ENCODE measurements at places on chromosomes 3 and 15. TPM values are rescaled to one million over a fixed set of nuclear protein-coding genes. Genes with fewer than 3 reads are reported as not detected.

FRMD4B gene
- 59.6 TPM for total RNA-seq

PTH1R gene
- total RNA-seq: 1.9 TPM

- DNase-seq: no peak
- H3K36me3 ChIP-seq: no peaks in the 10 kb centered on the region
- H3K4me3 ChIP-seq: no peak overlapping the region
- H3K4me1 ChIP-seq: no peaks in the 10 kb centered on the region
- no peak overlapping the region for H3K27ac ChIP-seq
Measured at GRCh38 chr15:60563539-60564404, 84.8 kb upstream of the ICE2 start.

TRIM42 gene
- not detected for total RNA-seq

AADACL2 gene
- total RNA-seq: 0.18 TPM
